ENCODE measurements at places on chromosomes 4 and X. TPM values are rescaled to one million over a fixed set of nuclear protein-coding genes. Genes with fewer than 3 reads are reported as not detected.

DNA sequence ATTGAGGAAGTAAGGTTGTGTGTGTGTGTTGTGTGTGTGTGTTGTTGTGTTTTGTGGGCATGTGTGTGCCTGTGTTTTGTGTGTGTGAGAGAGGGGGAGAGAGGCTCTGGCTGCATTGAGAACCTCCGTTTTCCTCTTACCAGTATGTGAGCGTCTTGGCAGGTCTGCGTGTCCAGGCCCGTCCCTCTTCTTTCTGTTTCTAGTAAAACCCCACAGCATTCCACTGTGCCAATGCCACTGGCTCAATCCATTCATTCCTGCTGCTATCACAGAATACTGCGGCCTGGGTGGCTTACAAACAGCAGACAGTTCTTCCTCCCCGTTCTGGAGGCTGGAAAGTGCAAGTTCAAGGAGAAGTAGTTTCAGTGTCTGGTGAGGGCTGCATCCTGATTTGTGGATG lies 15.5 kb upstream of the HTRA3 start:
- no peak for DNase-seq
- H3K27me3 ChIP-seq: no peaks in the 10 kb centered on the region
- H3K27ac ChIP-seq: no peak overlapping the region
- H3K4me3 ChIP-seq: no peak overlapping the region

DNA sequence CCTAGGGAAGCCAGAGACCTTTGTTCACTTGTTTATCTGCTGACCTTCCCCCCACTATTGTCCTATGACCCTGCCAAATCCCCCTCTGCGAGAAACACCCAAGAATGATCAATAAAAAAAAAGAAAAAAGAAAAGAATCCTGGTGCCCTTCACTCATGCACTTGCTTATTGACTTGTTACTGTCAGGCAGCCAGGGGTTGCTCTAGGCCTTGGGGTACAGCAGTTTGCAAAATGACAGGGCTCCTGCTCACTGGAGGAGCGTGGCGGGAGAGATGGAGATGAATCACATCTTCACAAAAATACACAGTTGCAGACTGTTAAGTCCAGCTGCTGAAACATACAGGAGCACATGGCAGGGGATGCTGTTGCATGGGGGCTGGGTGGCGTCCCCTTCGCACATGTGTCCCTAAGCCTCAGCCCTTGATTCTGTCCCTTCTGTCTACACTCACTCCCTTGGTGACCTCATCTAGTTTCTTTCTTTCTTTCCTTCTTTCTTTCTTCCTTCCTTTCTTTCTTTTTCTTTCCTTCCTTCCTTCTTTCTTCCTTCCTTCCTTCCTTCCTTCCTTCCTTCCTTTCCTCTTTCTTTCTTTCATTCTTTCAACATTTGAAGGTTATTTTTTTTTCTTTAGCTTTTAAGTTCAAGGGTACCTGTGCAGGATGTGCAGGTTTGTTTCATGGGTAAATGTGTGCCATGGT lies 16.9 kb upstream of the TMEM271 start:
- no peaks in the 10 kb centered on the region for H3K4me1 ChIP-seq
- H3K27ac ChIP-seq: no peak overlapping the region
- no peak overlapping the region for H3K4me3 ChIP-seq
- no peak for DNase-seq
- H3K27me3 ChIP-seq: no peaks in the 10 kb centered on the region

The TCEAL6 gene
- not detected for total RNA-seq

DNA sequence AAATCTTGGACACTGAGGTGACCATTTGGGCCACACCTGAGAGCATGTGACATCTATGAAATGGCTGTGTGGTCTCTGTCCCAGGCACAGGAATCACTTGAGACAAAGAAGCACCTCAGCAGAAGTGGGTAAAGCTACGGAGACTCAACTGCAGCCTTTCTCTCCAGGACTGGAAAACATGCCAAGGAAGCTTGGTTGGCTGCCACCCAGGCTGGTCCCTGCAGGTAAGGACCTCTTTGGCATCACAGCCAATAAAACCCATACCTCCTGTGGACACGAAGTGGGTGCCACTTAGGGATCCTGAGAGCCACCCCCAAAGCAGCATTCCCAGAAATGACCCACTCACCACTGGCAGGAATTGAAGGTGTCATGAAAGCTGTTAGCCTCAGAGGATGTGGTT lies 74.6 kb downstream of the LEF1 start:
- H3K27me3 ChIP-seq: no peaks in the 10 kb centered on the region
- peaks cover 1% of the 10 kb centered on the region for H3K36me3 ChIP-seq
- no peak overlapping the region for H3K4me3 ChIP-seq
- H3K4me1 ChIP-seq: peaks cover 77% of the 10 kb centered on the region
- no peak overlapping the region for H3K27ac ChIP-seq
- no peak for DNase-seq

GRCh38 chrX:23383411-23383810 lies 48.8 kb downstream of the PTCHD1 start:
- H3K27ac ChIP-seq: no peak overlapping the region
- H3K4me1 ChIP-seq: no peaks in the 10 kb centered on the region
- no peaks in the 10 kb centered on the region for H3K27me3 ChIP-seq
- H3K36me3 ChIP-seq: no peaks in the 10 kb centered on the region

The STARD8 gene
- 0.42 TPM for total RNA-seq

The MYL5 gene
- total RNA-seq: 19.5 TPM

- H3K36me3 ChIP-seq: no peaks in the 10 kb centered on the region
- H3K4me3 ChIP-seq: no peak overlapping the region
- H3K27me3 ChIP-seq: no peaks in the 10 kb centered on the region
- no peak for DNase-seq
- no peak overlapping the region for H3K27ac ChIP-seq
- H3K4me1 ChIP-seq: no peaks in the 10 kb centered on the region
These were observed 24.3 kb downstream of the PLK4 start for GRCh38 chr4:127905029-127905428.

DNA sequence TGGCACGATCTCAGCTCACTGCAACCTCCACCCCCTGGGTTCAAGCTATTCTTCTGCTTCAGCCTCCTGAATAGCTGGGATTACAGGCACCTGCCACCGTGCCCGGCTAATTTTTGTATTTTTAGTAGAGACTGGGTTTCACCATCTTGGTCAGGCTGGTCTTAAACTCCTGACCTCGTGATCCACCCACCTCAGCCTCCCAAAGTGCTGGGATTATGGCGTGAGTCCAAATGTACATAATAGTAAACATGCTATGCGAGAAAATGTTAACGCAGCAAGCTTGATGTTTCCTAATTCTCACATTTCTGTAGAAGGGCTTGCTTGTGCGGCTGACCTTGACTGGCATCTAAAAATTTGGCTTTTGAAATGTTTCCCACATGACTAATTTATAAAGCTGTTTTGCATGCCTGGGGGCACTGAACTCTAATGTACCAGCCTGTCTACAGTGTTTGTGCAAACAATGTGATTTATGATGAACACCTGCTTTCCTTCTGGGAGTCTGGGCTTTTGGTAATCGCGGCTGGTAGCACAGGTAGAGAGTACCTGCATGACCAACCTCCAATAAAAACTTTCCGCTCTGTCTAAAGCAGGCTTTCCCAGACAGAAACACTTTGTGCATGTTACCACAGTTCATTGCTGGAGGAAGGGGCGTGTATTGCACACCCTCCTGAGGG lies 216.8 kb downstream of the IL15 start:
- no peaks in the 10 kb centered on the region for H3K36me3 ChIP-seq
- H3K4me1 ChIP-seq: no peaks in the 10 kb centered on the region
- DNase-seq: no peak
- no peak overlapping the region for H3K4me3 ChIP-seq

DNA sequence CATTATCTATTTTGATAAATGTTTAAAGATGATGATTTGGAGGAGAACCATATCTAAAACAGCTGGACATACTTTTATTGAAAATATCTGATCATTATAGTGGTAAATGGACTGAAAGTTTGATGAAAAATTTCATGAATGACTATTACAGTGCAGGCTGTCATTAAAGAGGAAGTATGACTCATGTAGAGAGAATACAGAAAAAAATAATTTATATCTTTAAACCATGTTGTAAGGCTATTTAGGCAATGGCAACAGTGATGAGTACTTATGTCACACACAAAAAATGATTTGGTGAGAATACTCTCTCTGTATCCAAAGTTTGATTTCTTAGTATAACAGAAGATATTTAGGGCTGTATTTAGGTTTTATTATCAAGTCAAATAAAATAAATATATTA lies 3.9 kb upstream of the GLRB start:
- no peaks in the 10 kb centered on the region for H3K4me1 ChIP-seq
- H3K27me3 ChIP-seq: no peaks in the 10 kb centered on the region
- no peak for DNase-seq
- no peaks in the 10 kb centered on the region for H3K36me3 ChIP-seq
- H3K27ac ChIP-seq: no peak overlapping the region

The LINC00632 gene
- total RNA-seq: not detected

The BGN gene
- not detected for total RNA-seq

GRCh38 chrX:24920769-24921168 lies 95.0 kb downstream of the ARX start:
- H3K27ac ChIP-seq: no peak overlapping the region
- no peak overlapping the region for H3K4me3 ChIP-seq
- no peak for DNase-seq
- H3K4me1 ChIP-seq: no peaks in the 10 kb centered on the region

The NUP62CL gene
- 1.8 TPM for total RNA-seq

DNA sequence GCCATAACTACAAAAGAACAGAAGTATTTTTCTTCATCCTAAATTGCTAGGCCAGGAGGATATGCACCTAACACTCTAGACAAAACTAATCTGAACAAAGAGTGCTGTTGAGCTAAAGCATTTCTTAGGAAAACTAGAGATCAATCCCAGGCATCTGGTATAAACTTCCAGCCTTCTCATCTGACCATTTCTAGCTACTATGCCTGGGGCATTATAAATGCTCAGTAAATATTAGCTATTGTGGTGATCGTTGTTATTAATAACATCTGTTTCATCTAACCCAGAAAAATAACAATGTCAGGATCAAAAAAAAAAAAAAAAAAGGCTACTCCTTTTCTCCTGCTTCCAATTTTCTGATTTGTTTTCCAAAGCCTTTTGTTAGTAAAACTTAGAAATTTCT lies 7.7 kb upstream of the SLC10A6 start:
- no peak overlapping the region for H3K4me3 ChIP-seq
- no peaks in the 10 kb centered on the region for H3K27me3 ChIP-seq

- DNase-seq: no peak
- no peaks in the 10 kb centered on the region for H3K27me3 ChIP-seq
- no peaks in the 10 kb centered on the region for H3K4me1 ChIP-seq
- H3K36me3 ChIP-seq: no peaks in the 10 kb centered on the region
- no peak overlapping the region for H3K27ac ChIP-seq
These were observed 177.5 kb upstream of the TTC29 start for GRCh38 chr4:147123146-147123545.

DNA sequence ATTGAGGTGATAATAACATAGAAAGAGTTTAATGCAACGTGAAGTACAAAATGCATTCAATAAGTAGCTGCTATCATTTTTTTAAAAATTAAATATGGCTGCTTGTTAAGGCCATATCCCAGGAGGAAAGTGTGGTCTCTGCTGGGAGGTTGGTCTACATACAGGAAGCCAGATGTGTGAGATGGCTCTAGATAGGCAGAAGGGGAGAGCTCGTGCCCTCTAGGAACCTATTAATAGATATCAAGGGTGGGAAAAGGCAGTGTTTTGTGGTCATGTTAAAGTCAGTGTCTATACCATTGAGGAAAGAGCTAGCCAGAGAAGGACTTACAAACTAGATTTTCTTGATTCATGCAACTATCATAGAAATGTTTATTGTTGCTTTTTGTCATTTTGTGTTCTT lies 140.5 kb downstream of the KLHL8 start:
- no peaks in the 10 kb centered on the region for H3K36me3 ChIP-seq
- H3K4me1 ChIP-seq: peaks cover 4% of the 10 kb centered on the region
- H3K4me3 ChIP-seq: no peak overlapping the region
- H3K27ac ChIP-seq: no peak overlapping the region
- no peak for DNase-seq

The CENPVL2 gene
- total RNA-seq: not detected

GRCh38 chrX:153863251-153863991 lies 22.6 kb downstream of the L1CAM start:
- H3K27me3 ChIP-seq: no peaks in the 10 kb centered on the region
- no peak overlapping the region for H3K4me3 ChIP-seq
- no peak overlapping the region for H3K27ac ChIP-seq
- DNase-seq: no peak

The MAGEA10 gene
- not detected for total RNA-seq

DNA sequence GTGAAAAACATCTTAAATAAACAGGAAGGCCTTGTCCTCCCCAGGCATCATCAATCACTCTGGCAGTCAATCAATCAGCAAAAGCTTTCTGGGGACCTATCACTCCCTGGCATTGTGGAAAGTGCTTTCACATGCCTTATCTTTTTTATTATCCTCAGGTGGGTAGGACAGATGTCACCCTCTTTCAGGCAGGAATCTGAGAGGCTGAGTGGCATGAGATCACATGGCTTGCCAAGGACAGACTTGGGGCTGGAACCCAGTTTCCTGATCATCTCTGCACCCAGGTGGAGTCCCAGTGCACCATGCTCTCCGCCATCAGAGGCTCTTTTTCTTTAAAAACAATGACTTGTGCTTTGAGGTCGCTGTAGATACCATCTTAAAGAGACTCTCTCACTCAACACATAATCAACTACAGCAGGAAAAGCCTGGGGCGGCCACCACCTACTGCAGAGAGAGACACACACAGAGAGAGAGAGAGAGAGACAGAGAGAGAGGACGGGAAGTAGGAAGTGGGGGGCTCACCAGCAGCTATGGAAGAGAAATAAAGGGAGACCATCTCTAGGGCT lies 282.7 kb downstream of the PTTG2 start:
- no peaks in the 10 kb centered on the region for H3K27me3 ChIP-seq
- no peaks in the 10 kb centered on the region for H3K36me3 ChIP-seq
- H3K27ac ChIP-seq: peak overlapping the region; percentile 54
- peaks cover 17% of the 10 kb centered on the region for H3K4me1 ChIP-seq

DNA sequence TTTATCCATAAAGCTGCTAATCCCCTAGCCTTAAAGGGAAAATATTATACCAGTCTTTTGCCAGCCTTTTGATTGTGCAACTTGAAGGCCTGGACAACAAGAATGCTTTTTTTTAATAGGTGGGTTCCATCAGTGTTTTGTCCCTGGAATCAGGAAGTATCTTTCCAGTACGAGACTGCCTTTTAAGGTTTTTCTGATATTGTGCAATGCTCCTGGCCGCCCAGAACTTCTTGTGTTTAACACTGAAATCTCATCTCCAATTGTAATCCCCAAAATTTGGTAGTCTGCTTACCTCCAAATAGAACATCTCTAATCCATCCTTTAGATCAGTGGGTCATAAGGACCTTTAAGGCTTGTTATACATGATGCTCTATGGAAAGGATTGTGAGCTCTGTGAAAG lies 256.7 kb downstream of the NAF1 start:
- no peak overlapping the region for H3K27ac ChIP-seq
- DNase-seq: no peak
- no peak overlapping the region for H3K4me3 ChIP-seq
- no peaks in the 10 kb centered on the region for H3K27me3 ChIP-seq
- H3K36me3 ChIP-seq: no peaks in the 10 kb centered on the region

- no peak for DNase-seq
- H3K4me3 ChIP-seq: no peak overlapping the region
- H3K4me1 ChIP-seq: no peaks in the 10 kb centered on the region
- no peak overlapping the region for H3K27ac ChIP-seq
- no peaks in the 10 kb centered on the region for H3K27me3 ChIP-seq
These were observed 621.6 kb downstream of the PCDH7 start for GRCh38 chr4:31341601-31342359.

The PJA1 gene
- total RNA-seq: 18.5 TPM

All from CD8-positive, alpha-beta memory T cell (primary cell).